ENCODE measurements at places on chromosomes 12 and 14.

DNA sequence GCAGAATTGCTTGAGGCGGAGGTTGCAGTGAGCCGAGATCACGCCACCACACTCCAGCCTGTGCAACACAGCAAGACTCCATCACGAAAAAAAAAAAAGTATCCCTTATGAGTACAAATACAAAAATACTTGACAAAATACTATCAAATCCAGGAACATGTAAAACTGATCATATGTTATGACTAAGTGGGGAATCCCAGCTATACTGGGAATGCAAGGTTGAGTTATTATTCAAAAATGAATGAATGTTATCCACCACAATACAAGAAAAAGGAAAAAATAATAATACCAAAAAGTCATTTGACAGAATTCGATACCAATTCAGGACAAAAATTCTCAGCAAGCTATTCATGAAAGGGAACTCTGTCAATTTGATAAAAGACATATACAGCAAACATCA is 32.6 kb downstream of the MOK start:
- no peak for DNase-seq

DNA sequence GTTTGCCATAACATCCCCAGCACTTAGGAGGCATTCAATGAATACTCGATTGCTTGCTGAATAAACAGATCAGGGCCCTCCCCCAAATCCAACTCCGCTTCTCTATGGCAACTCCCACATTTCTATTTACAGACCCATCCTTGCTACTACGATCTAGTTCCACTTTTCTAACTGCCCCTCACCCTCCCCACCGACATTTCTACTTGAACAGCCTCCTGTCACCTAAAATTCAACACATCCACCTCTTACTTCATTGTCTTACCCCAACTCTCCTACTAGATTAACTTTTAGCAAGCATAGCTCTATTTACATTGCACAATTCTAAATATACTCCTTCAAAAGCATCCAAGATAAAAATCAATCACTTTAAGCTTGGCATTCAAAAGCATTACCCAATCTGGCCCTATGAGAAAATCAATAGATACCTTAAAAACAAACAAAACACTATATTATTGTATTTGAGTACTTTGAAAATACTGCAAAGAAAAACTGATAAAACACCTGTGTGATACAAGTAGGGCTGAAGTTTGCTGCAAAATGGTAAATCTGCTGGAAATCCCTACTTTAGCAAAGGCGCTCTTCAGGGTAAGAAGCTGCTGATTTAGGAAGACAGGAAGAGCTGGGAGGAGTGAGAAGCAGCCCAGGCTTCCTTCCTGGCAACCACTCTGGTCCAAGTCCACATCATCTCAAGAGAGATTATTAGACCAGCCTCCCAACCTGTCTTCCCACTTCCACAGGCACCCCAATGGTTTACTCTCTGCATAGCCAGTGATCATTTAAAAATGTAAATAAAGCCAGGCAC is 96.4 kb downstream of the HECTD4 start:
- DNase-seq = no peak

DNA sequence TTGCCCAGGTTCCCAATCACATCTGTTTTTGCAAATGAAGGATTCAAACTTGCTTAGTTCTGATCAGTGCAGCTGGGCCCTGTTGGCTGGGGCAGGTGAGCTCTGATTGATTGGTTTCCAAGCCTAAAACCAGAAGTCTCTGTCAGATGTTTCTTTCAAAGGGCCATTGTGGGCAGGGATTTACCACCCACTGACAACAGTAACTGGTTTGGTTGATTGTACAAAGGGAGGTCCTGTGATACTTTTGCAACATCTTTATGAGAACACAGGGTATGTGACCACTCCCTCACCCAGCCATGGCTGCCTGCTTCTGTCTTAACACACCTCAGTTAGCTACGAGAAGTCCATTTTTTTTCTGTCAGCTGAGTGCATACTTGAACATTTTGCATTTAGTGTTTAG is 184.1 kb downstream of the FLRT2 start:
- DNase-seq = no peak

DNA sequence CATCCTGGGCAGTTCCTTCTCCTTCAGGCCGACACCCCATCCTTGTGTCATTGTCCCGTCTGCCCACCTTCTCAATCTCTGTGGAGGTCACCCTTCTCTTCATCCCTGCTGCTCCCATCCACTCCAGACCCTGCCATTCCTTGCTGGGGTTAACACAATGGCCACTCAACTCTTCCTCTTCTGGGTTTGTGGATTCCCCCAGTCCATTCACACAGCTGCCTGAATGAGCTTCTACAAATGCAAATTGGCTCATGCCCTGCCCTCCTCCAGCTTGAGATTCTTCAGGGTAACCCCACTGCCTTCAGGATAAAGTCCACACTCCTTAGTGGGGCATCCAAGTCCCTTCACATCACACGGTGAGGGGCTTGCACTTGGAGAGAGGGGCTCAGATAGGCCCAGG is 17.2 kb upstream of the PRMT8 start:
- no peak for DNase-seq

- no peak for DNase-seq
These were observed 7.5 kb downstream of the MMP17 start for GRCh38 chr12:131835616-131836171.

- DNase-seq = peak; percentile 70
These were observed 22.1 kb upstream of the ITPK1 start for GRCh38 chr14:93137864-93138263.

GRCh38 chr14:75434138-75434889 is 6.5 kb downstream of the JDP2 start:
- no peak for DNase-seq

- DNase-seq = no peak
These were observed 42.5 kb downstream of the SPTLC2 start for GRCh38 chr14:77573964-77574363.

DNA sequence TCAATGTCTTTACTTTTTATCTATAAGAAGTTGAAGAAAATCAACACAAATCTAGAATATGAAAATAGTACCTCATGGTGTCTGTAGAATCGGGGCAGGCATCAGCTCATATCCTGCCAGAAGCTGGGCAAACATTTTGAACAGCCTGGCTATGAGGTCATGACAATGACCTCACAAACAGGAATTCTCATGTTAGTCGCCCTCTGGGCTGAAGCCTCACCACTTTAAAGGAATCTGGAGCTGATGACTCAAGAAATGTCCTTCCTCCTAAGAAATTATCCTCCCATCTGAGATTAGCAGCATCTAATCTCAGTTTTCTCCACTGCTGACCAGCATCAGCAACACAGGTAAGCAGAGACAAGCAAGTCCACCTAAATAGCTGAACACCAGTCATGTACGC is 27.1 kb downstream of the CLIP1 start:
- DNase-seq = no peak

DNA sequence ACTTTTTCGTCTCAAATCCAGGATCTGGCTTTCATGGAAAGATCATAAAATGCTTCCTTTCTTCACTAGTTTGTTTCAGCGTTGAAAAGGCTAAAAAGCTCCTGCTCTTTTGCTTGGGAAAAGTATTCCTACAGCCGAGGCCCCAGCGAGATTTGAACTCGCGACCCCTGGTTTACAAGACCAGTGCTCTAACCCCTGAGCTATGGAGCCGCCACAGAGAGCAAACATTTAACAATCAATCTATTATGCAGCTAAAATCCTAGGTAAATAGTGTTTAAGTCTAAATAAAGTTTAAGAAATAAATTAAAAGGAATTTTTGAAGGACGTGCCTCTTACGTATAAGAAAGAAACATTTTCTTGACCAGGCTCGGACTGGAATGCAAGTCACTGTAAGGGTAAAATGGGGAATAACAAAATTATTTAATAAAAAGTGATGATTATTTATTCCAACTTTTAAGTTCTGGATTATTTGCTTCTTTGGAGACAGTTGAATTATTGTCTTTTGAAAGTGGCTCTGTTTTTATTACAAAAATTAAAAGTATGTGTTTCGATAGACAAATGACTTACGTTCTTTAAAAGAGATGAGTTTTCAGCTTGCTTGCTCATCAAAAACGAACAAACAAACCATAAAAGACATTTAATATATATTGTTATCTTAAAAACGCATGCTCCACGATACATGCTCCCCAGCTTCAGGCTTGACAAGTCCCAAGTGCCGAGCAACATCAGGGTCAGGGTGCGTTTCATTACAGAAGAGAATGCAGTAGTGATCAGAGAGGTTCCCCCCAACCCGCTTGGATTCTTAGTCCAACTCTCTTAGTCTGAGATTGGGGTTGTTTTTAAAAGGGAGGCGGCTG is 10.2 kb downstream of the OR6S1 start:
- DNase-seq = no peak

- DNase-seq = no peak
These were observed 18.0 kb upstream of the PARP11 start for GRCh38 chr12:3891201-3891600.

DNA sequence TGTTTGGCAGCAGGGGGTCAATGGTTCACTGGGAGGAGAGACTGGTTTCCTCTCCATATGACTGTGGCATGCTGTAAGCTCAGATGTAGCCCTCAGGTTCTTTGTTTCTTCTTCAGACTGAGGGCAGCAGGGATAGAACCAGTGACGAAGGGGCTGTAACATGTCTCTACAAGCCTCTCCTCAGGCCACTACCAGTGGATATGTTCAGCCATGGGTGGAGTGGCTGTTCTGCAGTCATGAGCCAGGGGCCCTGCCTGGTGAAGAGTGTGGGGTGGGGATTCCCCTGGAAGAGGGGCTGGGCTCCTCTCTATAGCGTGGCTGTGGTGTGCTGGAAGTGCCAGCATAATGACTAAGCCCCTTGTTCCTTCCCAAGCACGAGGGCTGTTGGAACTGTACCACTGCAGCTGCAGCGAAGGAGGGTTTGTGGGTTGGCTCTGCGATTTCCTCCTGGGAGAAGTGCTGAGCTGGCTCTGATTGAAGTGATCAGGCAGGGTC is 55.8 kb downstream of the CMAS start:
- DNase-seq = no peak

- no peak for DNase-seq
These were observed 26.2 kb upstream of the ARHGAP5 start for GRCh38 chr14:32050878-32051277.

DNA sequence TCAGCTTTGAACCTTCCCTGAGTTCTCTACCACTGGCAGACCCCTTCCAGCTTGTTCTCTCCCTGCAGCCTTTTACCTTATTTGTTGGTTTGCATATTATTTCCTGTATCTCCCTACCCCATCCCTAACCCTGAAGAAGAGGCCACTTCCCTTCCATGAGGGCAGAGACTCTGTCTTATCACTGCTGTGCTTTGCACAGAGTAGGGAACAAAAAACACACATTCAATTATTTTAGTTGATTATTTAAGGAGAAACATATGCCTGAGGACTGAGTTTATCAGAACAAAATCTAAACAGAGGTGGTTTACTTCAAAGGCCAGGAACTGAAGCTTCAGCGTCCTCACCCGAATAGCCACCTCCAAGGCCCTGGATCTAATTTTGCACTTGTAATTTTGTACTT is 111.7 kb upstream of the RFLNA start:
- DNase-seq = no peak

DNA sequence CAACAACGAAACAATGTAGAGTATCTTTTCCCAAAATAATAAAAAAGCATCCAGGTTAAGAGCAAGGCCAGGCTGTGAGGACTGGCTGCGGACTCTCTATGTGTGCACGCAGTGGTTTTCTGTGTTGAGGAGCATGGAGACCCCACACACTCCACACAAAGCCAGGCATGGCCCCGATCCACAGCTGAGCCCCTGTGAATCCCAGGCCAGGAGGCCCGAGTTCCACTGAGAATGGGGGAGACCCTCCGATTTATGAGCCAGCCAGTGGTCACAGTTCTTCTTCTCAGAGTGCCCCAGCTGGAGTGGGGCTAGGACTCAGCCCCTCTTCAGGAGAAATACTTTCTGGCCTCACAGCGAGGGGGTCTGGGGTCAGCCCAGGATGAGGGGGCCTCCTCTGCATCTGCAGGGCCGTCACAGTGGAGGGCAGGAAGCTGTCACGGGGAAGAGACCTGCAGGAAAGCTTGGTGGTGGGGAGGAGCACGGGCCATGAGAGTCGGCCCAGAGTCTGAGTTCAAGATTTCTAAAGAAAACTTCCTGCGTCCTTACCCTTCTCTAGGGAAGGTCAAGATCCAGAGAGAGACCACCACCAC is 20.1 kb downstream of the NCKAP5L start:
- no peak for DNase-seq

DNA sequence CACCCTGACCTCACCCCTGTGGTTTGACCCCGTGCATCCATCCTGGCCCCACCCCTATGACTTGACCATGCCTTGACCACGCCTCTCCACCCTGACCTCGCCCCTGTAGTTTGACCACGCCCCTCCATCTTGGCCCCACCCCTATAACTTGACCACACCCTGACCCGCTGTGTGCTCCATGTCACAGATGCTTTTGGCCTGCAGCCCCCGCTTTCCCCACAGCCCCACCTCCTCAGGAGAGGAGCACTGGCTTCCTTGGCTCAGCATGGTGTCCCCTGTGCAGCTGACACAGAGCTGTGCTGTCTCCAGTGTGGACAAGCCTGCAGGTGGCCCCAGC is 269.9 kb upstream of the SFSWAP start:
- DNase-seq = no peak

DNA sequence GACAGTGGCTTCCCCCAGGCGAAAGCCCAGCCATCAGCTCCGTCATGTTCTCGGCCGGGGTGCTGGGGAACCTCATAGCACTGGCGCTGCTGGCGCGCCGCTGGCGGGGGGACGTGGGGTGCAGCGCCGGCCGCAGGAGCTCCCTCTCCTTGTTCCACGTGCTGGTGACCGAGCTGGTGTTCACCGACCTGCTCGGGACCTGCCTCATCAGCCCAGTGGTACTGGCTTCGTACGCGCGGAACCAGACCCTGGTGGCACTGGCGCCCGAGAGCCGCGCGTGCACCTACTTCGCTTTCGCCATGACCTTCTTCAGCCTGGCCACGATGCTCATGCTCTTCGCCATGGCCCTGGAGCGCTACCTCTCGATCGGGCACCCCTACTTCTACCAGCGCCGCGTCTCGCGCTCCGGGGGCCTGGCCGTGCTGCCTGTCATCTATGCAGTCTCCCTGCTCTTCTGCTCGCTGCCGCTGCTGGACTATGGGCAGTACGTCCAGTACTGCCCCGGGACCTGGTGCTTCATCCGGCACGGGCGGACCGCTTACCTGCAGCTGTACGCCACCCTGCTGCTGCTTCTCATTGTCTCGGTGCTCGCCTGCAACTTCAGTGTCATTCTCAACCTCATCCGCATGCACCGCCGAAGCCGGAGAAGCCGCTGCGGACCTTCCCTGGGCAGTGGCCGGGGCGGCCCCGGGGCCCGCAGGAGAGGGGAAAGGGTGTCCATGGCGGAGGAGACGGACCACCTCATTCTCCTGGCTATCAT is 663 bp downstream of the PTGER2 start:
- DNase-seq = no peak

DNA sequence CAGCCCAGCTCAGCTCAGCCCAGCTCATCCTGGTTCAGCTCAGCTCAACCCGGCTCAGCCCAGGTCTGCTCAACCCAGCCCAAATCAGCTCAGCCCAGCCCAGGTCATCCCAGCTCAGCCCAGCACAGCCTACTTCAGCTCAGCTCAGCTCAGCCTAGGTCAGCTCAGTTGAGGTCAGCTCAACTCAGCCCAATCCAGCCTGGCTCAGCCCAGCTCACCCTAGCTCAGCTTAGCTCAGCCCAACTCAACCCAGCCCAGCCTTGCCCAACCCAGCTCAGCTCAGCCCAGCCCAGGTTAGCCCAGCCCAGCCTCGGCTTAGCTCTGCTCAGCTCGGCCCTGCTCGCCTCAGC is 332.3 kb downstream of the TMEM121 start:
- DNase-seq = no peak

Data from DMS79 (cell line).